ENCODE measurements at places on chromosomes 13 and 19.
A peak's percentile ranks its signal among the peaks of the same experiment; 100 is the strongest.

GRCh38 chr19:20423381-20424197 is 142.0 kb downstream of the ZNF737 start:
- DNase-seq = peak; percentile 37

DNA sequence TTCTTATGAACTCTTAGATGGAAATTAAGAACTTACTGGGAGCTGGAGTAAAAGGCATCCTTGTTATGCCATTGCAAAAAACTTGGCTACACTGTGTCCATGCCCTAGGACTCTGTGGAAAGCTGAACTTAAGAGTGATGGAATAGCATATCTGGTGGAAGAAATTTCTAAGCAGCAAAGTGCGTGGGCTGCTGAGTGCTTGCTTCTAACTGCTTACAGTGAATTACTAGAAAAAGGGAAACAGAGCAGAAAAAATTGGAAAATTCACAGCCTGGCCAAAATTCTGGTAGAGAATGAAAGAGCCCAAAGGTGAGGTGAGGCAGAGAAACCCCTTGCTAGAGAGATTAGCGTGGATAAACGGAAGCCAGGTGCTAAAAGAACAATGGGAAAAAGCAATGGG is 44.3 kb downstream of the ALOX5AP start:
- no peak for DNase-seq

DNA sequence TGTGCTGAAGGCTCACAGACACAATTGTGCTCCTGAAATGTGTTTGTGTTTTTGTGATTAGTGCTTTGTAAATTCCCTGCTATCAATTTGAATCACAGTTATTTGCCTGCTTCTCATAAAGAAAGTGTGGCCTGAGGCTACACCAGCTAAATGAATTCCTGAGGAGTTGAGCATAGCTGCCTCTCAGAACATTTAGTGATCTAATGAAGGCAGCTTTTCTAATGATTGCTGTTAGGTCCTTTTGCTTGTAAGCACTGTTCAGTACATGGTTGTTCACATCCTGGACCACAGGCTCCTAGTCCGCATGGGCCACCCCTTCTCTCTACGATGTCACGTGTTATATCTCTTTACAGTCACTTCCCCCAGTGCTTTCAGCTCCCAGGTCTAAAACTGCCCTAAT is 238.2 kb downstream of the B3GLCT start:
- no peak for DNase-seq

DNA sequence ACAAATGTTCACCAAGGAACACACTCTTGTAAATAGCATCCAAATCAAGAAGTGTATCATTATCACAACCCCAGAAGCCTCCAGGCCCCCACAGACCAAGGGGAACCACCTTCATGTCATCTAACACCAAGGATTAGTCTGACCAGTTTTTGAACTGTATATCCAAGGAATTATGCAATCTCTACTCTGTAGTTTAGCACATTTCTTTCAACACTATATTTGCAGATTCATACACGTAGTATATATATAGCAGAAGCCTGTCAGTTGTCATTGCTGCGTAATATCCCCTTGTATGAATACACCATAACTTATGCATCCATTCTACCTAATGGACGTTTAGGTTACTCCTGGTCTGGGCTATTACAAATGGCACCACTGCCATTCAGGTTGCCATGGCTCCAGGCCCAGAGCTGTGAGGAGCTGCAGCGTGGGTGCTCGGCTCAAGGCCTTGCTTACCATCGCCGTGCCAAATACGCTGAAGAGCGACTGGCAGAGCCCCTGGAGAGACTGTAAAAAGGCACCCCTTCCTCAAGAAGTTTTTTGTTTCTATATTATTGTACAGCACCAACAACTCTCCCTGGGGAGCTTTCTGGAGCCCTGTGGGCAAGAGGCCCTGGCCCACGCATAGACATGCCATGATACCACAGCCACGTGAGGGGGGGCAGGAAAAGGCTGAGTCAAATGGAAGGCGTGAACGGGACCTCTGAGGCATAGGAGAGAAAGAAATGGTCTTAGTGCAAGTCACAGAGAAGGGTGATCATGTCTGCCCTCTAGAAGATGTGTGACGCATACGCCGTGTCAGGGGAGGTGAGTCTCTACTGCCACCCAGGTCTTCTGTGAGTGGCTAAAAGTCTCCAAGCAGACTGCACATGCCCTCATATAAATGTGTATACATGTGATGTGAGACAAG is 10.8 kb downstream of the LATS2 start:
- no peak for DNase-seq

DNA sequence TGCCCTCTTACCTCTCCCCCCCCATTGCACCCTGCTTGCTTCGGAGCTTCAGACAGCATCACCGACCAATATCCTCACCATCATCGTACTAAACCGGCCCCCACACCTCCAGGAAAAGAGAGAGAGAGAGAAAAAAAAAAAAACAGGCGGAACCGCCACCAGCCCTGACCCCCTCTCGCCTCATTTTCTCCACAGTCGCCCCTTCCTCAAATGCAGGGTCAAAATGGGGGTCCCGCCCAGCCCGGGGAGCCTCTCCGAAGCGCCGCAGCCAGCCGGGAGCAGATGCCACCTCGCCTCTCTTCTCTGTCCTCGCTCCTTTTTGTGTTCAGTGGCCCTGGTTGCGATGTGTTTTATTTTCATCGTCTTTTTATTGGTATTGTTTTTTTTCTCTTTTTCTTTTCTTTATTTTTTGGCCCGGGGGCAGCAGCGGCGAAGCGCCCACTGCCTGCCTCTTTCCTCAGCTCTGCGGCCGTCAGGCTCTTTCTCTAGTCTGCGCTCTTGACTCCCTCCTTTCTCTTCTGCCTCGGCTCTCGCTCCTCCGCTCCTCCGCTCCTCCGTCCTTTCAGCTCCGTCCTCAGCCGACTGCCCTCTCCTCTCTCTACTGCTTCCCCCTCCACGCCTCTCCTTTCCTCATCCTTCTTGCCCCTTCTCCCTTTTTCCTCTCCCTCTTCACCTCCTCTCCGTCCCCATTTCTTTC is 41.4 kb downstream of the DEDD2 start:
- DNase-seq = peak; percentile 65

DNA sequence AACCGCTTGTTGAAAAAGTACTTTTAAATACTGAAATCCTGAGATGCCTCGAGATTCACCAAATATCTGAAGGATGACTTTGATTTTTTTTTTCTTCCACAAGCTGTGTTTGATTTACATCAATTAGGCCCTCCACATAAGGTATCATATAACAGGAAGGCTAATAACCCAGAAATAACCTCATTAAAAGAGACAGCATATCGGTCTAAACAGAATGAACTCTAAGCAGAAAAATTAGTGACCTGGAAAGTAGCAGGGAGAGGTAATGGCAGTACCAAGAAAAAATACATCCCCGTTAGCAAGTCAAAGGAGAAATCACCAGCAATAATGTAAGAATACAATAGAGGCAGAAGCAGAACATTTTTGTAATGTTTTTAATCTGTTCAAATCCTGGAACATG is 452.4 kb upstream of the TSHZ3 start:
- DNase-seq = no peak

- no peak for DNase-seq
These were observed 27.1 kb downstream of the ONECUT3 start for GRCh38 chr19:1780272-1780958.

GRCh38 chr19:17872251-17873001 is 681 bp downstream of the SLC5A5 start:
- no peak for DNase-seq

DNA sequence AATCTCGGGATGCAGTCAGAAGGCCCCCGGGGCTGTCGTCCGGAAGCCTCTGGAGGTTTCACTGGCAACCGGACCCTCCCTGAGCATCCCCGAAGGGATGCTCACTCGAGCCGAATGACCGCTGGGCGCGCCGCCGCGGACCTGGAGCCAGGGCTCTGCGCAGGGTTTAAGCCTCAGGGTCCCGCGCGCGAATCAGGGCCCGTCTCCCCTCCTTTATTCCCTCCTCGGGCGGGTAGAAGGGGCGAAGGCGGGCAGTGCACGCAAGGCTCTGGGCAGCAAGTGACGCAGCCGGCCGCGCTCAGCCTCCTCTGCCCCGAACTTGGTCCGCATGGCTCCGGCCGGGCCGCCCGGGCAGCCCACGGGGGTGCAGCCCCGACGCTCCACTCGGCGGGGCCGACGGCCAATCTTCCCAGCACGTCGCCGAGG is 572 bp downstream of the SHISA2 start:
- DNase-seq = peak; percentile 66

DNA sequence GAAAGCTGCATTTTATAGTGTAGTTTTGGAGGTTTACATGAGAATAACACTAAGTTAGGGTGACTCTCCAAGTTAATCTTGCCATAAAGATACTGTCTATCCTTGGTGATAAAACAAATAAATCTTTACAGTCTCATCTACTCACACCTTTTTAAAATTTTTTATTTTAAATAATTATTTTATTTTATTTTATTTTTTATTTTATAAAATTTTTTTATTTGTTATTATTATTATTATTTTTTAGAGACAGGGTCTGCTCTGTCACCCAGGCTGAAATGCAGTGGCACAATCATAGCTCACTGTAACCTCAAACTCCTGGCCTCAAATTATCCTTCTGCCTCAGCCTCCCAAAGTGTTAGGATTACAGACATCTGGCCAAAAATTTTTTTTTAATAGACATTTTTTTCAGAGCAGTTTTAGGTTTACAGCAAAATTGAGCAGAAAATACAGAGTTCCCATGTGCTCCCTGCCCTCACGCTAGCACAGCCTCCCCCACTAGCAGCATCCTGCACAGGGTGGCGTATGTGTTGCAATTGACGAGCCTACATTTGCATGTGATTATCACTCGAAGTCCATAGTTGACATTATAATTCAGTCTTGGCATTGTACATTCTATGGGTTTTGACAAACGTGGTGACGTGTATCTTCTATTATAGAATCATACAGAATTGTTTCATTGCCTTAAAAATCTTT is 41.0 kb downstream of the RASL11A start:
- no peak for DNase-seq

GRCh38 chr19:46931202-46931601 is 70.4 kb downstream of the ARHGAP35 start:
- DNase-seq = no peak

DNA sequence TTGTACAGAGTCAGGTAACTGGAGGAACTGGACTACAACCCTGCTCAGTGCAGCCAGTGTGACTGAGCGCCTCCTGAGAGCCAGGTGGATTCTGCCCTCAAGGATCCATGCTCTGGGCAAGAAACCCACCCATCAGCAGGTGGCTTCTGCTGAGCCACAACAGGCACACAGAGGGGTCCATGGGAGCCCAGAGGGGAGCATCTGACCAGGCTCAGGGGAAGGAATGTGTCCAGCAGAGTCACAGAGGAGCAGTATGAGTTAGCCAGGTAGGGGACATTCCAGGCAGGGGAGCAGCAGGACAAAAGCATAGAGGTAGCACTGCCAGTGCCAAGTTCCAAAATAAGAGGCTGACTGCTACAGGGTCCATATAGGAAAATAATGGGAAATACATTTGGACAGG is 19.9 kb downstream of the DHRS12 start:
- no peak for DNase-seq

- peak; percentile 87 for DNase-seq
These were observed 122.9 kb downstream of the OLFM4 start for GRCh38 chr13:53151336-53152056.

DNA sequence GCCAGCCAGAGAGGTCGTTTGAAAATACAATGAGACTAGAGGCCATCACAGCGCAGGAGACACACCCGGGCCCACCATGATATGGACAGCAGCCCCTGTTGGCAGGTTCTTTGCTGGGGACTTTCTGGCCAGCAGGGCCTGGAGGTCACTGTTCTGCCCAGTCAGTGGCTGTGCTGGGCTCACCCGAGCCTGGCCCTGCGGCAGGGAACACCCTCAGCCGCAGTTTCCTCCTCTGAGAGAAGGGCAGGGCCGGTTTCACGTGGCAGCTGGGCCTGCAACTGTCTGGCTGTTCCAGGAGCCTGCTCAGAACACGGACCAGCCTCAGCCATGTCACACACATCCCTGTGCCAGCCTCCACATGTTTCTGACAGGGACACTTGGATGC is 39.4 kb downstream of the ADPRHL1 start:
- DNase-seq = peak; percentile 1

Data from neural progenitor cell (in vitro differentiated cells).